Tibial nerve (tissue), 4 donors: ENCODE measurements at places on chromosomes 12 and 14. TPM values are rescaled to one million over a fixed set of nuclear protein-coding genes. Genes with fewer than 3 reads are reported as not detected.

GRCh38 chr12:59067083-59067482 is 146.8 kb upstream of the LRIG3 start:
- no peak overlapping the region for H3K4me3 ChIP-seq
- no peaks in the 10 kb centered on the region for H3K36me3 ChIP-seq
- no peaks in the 10 kb centered on the region for H3K27me3 ChIP-seq
- H3K4me1 ChIP-seq: no peaks in the 10 kb centered on the region
- no peak for DNase-seq

GRCh38 chr12:67918441-67918840 is 70.8 kb upstream of the IFNG-AS1 start:
- no peaks in the 10 kb centered on the region for H3K27me3 ChIP-seq
- DNase-seq: no peak
- no peaks in the 10 kb centered on the region for H3K36me3 ChIP-seq
- H3K4me3 ChIP-seq: no peak overlapping the region
- no peaks in the 10 kb centered on the region for H3K4me1 ChIP-seq

DNA sequence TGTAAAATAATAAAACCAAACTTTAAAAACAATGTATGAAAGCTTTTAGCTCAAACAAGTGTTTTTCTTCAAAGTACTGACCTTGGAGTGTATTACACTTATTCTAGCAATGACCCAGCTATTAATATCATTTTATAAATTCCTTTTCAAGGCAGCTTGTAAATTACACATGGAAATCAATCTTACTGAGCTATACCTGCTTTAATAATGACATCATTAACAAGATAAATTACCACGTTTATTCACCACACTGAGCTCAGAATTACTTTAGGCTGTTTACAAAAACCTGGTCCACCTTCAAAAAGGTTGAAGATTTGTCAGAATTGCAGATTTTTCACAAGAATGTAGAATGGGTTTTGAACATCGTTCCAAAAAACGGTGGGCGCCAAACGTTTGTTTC is 91.7 kb upstream of the RFLNA start:
- no peak for DNase-seq
- H3K4me1 ChIP-seq: no peaks in the 10 kb centered on the region
- H3K36me3 ChIP-seq: no peaks in the 10 kb centered on the region
- H3K27me3 ChIP-seq: no peaks in the 10 kb centered on the region

DNA sequence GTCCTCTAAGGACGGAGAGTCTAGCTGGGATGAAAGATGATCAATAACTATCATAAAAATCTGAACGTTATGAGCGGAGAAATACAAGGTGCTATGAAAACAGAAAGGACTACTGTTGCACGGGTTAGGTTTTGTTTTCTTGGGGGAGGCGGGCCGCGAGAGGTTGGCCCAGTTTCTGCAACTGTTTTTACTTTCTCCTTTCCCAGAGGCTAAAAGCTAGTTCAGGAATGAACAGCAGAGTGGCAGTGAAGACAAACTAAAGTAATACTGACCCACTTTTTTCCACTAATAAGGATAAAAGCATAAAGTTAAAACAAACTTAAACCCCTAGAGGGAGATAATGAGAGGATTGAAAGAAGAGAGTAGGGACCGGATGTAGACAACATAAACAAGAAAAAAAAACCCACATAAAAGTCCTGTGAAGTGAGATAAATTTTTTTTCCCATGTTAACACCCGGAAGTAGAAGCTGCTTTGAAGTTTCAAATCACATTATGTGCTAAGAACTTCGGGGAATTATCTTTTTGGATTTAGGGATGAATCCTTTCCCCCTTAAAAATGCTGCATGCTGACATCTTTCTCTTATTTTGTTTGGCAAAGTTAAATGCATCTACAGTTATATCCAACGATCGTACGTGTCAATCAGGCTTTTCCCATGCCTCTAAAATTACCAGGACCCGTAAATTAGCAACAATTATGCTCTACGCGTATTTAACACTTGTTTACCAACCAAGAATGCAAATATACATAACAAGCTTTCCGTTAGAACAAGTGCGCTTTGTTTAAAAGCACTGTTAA is 1.0 kb upstream of the CDK17 start:
- no peak for DNase-seq
- H3K4me1 ChIP-seq: peaks cover 32% of the 10 kb centered on the region
- peak overlapping the region; percentile 88 for H3K27ac ChIP-seq
- H3K4me3 ChIP-seq: peak overlapping the region; percentile 76
- no peaks in the 10 kb centered on the region for H3K27me3 ChIP-seq

DNA sequence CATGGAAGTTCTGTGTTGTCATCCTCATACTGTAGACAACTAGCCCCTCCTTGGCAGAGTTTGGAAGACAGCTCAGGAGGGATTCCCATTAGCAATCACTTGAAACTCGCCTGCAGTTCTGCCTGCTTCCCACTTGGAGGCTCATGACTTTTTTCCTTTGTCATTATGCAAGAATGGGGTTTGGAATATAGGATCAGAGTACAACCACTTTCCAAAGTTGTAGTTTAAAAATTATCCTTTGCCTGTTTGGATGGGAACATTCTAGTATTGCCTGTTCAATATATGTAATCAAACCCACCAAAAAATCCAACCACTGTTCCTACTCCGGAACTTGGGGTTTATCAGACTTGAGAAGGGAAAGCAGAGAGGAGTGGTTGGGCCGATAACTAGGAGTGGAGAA is 2.1 kb upstream of the GPD1 start:
- H3K27ac ChIP-seq: no peak overlapping the region
- H3K4me3 ChIP-seq: no peak overlapping the region
- peaks cover 48% of the 10 kb centered on the region for H3K36me3 ChIP-seq
- no peaks in the 10 kb centered on the region for H3K27me3 ChIP-seq
- H3K4me1 ChIP-seq: no peaks in the 10 kb centered on the region

GRCh38 chr14:59997966-59998365 is 78.0 kb downstream of the LRRC9 start:
- no peaks in the 10 kb centered on the region for H3K36me3 ChIP-seq
- DNase-seq: no peak
- no peaks in the 10 kb centered on the region for H3K4me1 ChIP-seq

- DNase-seq: no peak
- H3K4me1 ChIP-seq: no peaks in the 10 kb centered on the region
- no peak overlapping the region for H3K4me3 ChIP-seq
- no peaks in the 10 kb centered on the region for H3K36me3 ChIP-seq
- no peaks in the 10 kb centered on the region for H3K27me3 ChIP-seq
Measured at GRCh38 chr12:131283191-131283861, 329.6 kb downstream of the ADGRD1 start.

ASIC1 gene
- total RNA-seq: 4.2 TPM

GRCh38 chr12:21764065-21764464 is 10.4 kb downstream of the KCNJ8 start:
- H3K36me3 ChIP-seq: no peaks in the 10 kb centered on the region
- H3K4me1 ChIP-seq: no peaks in the 10 kb centered on the region
- H3K27ac ChIP-seq: no peak overlapping the region
- H3K27me3 ChIP-seq: no peaks in the 10 kb centered on the region

DNA sequence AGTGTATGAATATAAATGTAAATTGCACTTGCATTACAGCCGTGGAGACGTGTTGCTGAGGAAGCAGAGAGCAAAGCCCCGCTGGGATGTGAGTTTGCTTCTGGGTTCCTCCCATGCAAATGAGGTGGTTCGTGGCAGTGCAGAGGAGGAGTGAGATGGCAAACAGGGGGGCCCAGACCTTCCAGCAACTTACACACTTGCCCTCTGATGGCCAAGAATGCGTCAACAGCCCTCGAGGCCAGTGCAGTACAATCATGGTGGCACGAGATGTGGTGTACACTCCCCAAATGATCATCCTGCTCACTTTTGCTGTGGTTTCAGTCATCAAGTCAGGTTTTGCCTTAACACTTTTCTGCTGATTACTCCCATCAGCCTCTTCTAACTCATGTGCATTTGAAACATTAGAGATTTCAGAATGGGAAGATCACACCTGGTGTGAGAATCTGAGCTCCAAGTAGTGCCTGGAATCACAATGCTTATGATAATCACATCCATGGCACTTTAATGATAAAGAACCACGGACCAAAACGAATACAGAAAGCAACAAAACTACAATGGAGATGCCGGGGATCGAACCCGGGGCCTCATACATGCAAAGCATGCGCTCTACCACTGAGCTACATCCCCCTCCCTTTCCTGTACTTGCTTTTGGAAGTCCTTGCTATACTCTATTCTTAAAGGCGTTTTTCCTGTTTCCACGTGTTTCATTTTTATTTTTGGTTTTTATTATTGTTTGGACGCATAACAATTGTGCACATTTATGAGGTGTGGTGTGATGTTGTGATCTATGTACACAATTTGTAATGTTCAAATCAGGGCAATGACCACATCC is 7.0 kb upstream of the UBC start:
- H3K4me3 ChIP-seq: peak overlapping the region; percentile 46
- DNase-seq: peak; percentile 58
- H3K4me1 ChIP-seq: peaks cover 26% of the 10 kb centered on the region
- peak overlapping the region; percentile 99 for H3K27ac ChIP-seq
- H3K36me3 ChIP-seq: no peaks in the 10 kb centered on the region

APOF gene
- total RNA-seq: not detected

DNA sequence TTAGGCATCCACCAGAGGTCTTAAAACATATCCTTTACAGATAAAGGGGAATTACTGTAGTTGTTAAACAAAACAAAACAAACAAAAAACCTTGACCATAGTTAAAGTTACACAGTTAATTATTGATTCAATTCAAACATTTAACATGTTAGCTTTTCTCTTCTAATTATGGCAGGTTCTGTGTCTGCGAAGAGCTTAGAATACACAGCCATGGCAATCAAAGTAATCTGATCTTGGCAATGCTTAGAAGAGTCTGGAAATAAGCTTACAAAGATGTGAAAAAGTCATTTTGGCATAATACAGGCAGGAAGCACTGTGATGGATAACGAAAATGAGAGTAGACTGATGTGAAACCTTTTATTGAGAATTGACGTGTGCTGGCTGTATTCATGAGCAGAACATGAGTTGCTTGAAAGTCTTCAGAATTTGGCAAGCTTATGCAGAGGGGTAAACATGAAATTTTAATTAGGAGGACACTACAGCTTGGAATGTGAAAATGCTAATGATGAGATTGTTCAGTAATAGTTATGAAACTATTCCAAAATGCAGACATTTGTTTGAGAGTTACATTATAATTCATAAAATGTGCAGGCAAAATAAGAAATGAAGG is 629.6 kb downstream of the FSCB start:
- no peaks in the 10 kb centered on the region for H3K36me3 ChIP-seq
- no peaks in the 10 kb centered on the region for H3K27me3 ChIP-seq
- H3K27ac ChIP-seq: no peak overlapping the region
- DNase-seq: no peak
- H3K4me3 ChIP-seq: no peak overlapping the region
- no peaks in the 10 kb centered on the region for H3K4me1 ChIP-seq

- H3K27ac ChIP-seq: no peak overlapping the region
- no peak overlapping the region for H3K4me3 ChIP-seq
- DNase-seq: no peak
Measured at GRCh38 chr12:2693244-2693860, 101.4 kb upstream of the FKBP4 start.

- no peaks in the 10 kb centered on the region for H3K36me3 ChIP-seq
- no peak overlapping the region for H3K4me3 ChIP-seq
- no peaks in the 10 kb centered on the region for H3K4me1 ChIP-seq
- H3K27me3 ChIP-seq: no peaks in the 10 kb centered on the region
- no peak for DNase-seq
Measured at GRCh38 chr12:40738856-40739255, 46.6 kb downstream of the CNTN1 start.

DNA sequence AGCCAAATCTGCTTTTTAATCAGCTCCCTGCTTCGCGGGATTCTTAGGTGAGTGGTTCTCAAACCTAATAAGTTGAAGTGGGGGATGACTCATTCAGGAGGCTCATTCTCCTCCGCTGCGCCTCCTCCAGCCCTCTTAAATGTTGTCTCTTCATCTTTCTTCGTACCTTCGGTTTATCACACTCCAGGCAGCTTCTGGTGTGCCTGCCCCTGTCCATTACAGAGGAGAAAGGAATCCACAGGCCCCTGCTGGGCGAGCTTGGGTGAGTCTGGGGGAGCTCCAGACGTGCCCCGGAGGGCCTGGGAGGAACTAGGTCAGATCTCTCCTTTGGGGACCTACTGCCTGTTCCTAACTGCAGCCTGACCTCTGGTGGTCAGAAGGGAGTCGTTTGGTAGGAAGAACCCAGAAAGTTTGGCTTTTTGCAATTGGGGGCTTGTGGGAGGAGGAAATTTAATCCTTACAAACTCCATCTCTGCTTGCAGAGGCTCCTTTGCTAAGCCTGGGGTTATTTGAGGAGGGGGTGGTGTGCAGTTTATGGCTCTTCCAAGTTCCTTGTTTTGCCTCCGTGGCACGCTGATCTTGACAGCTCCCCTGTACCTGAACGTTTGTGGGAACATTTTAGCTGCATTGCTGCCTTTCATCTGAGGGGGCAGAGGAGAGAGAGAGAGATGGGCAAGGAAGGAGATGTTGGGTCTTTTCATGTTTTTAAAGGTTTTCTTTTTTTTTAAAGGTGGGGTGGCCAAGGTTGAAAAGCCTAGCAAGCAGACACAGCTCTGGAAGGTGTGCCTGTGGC is 84.1 kb upstream of the GNG2 start:
- H3K4me1 ChIP-seq: no peaks in the 10 kb centered on the region
- H3K27ac ChIP-seq: no peak overlapping the region
- no peaks in the 10 kb centered on the region for H3K36me3 ChIP-seq
- no peak overlapping the region for H3K4me3 ChIP-seq

GRCh38 chr12:49671031-49671765 is 36.0 kb downstream of the FMNL3 start:
- no peaks in the 10 kb centered on the region for H3K27me3 ChIP-seq
- H3K36me3 ChIP-seq: no peaks in the 10 kb centered on the region
- peak overlapping the region; percentile 98 for H3K27ac ChIP-seq
- no peak overlapping the region for H3K4me3 ChIP-seq
- DNase-seq: no peak

DNA sequence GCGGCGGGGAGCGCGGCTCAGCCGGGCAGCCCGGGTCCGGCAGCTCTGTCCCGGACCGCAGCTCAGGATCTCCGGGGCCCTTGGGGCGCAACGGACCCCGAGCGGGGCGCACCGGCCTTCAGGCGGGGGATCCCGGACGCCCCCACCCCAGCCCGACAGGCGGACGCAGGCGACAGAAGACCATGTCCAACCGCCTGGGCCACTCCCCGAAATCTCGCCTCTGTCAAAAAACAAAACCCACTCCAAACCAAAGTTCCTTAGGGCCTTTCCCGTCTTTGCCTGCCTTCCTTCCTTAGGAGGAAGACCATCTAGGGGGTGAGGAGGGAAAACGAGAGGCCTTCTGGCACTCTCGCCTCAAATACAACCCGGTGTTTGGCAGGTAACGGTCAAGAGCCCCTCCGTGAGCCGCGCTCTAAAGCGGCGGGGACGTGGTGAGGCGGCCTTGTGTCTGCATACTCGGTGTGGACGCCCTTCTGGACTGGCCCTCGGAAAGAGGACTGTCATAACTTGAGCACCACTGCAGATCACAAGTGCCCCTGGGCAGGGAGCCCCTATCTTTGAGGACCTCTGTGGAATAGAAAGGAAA is 604 bp downstream of the HCFC2 start:
- peak overlapping the region; percentile 94 for H3K4me3 ChIP-seq
- no peaks in the 10 kb centered on the region for H3K27me3 ChIP-seq
- H3K4me1 ChIP-seq: peaks cover 44% of the 10 kb centered on the region
- DNase-seq: no peak
- peak overlapping the region; percentile 85 for H3K27ac ChIP-seq
- H3K36me3 ChIP-seq: peaks cover 24% of the 10 kb centered on the region

CD27 gene
- 0.63 TPM for total RNA-seq
